GM23248 (cell line): ENCODE measurements at places on chromosomes 16 and 17. TPM values are rescaled to one million over a fixed set of nuclear protein-coding genes. Genes with fewer than 3 reads are reported as not detected.

DNA sequence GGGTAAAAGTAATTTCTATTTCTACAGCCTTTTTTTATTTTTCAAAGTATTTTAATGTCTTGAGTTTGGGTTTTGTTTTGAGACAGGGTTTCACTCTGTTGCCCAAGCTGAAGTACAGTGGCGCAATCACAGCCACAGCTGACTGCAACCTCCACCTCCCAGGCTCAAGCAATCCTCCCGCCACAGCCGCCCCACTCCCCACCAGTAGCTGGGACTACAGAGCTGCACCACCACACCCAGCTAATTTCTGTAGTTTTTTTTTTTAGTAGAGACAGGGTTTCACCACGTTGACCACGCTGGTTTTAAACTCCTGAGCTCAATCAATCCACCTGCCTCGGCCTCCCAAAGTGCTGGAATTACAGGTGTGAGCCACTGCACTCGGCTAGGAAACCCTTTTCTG is 44.0 kb downstream of the TUBD1 start:
- peak; percentile 60 for DNase-seq

GRCh38 chr17:49967621-49968404 is 1.2 kb upstream of the DLX4 start:
- no peak for DNase-seq

GRCh38 chr17:3683054-3683511 is 12.9 kb downstream of the P2RX5 start:
- peak; percentile 56 for DNase-seq

The CEP295NL gene
- 0.11 and 1.0 TPM in 2 replicates for total RNA-seq

The CREBBP gene
- 11.9 and 25.5 TPM in 2 replicates for total RNA-seq
